ENCODE measurements at places on chromosomes 2 and 18.

- no peak for DNase-seq
Measured at GRCh38 chr18:42192251-42193248, 237.5 kb downstream of the PIK3C3 start.

DNA sequence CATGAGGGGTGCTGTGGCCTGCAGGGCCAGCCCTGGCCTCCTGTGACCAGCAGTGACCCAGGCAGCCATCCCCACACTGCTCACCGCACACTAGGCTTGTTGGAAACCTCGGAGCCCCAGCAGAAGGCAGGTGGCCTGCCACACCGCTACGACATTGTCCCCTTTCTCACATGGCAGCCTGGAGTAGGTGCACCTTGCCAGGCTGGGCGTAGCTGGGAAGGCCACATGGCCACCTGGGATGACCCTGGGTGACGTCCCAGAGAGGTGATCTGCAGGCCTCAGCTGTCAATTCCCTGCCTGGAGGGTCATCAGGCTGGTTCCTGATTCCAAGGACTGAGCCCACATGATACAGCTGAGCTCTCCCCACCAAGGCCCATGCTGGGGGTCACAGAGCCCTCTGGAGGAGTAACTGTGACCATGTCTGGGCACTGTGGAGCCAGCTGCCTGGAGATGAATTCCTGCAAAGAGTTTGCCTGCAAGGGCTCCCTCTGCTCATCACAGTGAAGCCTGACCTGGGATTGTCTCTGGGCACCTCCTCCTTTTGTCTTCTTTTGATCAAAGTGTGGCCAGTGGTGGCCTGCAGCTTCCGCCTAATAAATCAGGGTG, 119.6 kb upstream of the OTOS start:
- DNase-seq, result no peak

GRCh38 chr2:207015901-207016300, 76.6 kb downstream of the CPO start:
- no peak for DNase-seq

GRCh38 chr2:219169930-219170654, at the start of gene SLC23A3:
Gene SLC23A3 (minus strand): TSS chr2:219170029. CDS start chr2:219169984, 45 bp downstream.
- no peak for DNase-seq

DNA sequence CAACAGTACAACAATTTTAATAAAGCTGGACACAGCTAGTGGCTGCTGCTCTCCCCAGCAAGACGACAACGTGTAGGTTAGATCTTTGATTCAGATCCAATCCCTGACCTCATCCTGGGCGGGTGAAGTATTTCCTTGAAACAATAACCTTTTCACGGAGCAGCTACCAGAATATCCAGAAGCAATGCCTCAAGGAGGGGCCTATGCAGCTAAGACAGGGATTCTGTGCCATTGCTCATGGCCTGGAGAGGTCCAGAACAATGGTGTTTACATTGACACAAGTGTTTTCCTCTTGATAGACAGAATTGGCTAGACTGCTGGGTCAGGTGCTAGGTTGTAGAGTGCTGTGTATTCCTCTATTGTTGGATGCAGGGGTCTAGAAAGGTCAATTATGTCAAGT, 520.1 kb downstream of the BCL11A start:
- no peak for DNase-seq

GRCh38 chr18:3037423-3037915, 24.5 kb upstream of the LPIN2 start:
- no peak for DNase-seq

DNA sequence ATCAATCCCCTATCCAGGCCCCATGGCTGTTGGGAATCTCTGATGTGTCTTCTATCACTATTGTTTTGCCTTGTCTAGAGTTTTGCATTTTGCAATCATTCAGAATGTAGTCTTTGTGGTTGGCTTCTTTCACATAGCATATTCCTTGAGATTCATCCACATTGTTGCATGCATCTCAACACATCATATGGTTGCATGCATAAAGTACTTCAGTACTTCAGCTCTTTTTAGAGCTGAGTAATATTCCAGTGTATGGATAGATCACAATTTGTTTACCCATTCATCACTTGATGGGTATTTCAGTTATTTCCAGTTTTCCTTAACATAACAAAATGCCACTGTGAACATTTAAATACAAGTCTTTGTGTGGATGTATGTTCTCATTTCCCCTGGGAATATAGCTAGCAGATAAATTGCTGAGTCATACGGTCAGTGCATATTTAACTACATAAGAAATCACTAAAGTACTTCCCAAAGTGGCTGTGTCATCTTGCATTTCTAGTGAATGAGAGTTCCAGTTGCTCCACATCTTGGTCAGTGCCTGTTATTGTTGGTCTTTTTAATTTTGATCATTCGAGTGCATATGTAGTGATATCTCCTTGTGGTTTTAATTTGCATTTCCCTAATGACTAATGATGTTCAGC, 138.8 kb downstream of the BCL11A start:
- no peak for DNase-seq

DNA sequence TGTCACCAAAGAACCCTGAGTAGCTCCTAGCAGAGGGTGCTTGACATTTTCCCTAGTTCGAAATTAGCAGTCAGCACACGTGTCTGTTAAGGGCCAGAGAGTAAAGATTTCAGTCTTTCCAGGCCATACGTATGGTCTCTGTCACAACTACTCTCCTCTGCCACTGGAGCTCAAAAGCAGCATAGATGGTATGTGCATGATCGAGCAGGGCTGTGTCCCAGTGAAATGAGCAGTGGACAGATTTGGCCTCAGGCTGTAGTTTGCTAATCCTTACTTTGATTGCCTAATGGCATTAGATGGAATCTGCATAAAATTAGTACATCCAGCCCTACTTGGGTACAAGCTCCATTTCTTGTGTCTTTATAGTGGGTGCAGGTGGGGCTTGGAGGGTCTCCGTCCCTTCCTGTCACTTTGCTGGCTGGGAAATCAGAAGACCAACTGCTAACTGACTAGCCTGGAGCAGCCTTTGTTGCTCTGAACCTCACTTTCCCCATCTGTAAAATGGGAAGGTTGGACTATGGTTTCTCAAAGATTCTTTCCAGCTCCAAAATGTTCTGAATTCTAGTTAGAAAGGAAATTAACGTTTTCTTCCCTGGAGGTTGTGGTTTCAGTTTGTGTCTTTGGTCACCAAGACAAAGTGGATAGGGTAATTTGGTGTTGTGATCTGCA, 108.5 kb downstream of the GLI2 start:
- no peak for DNase-seq

GRCh38 chr2:158034198-158034866, 67.3 kb upstream of the UPP2 start:
- DNase-seq, result no peak

DNA sequence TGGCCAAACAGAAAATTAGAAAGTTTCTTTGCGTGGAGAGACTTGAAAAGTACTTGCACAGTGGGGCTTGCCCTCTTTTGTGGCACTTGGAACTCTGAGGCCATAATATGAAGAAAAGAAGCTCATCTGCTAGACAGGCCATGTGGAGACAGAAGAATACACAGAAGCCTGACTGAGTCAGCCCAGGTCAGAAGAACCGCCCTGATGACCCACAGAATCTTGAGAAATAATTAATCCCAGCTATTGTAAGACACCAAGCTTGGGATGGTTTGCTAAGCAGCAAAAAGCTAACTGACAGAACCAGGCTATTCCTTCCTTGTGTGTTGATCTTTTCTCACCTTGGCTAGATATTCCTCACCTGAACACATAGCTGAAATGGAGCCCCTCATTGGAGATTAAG, 33.7 kb downstream of the G6PC2 start:
- no peak for DNase-seq

DNA sequence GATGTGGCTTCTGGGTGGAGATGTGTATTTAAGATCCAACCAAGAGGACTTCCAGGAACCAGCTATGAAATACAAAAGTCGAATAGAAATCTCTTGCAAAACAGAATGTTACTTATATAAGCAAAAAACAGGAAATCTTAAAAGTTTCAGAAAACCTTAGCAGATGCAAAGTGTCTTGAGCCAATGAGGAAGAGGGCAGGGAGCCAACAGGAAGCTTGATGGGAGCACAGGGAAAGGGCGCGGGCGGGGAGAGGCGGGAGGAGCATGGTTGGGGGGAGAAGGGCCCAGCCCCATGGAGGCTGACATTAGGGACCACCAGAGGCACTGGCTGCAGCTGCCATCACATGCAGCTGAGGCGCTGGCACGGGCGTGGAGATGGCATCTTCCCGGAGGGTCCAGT, 203.3 kb downstream of the SNTG2 start:
- DNase-seq, result no peak

GRCh38 chr2:132951008-132951714, 281.2 kb upstream of the LYPD1 start:
- DNase-seq, result no peak

- no peak for DNase-seq
Measured at GRCh38 chr2:126788652-126789051, 110.0 kb upstream of the TEX51 start.

- no peak for DNase-seq
Measured at GRCh38 chr2:167814881-167815718, 432.3 kb downstream of the STK39 start.

GRCh38 chr2:119062652-119063051, 95.9 kb downstream of the C1QL2 start:
- no peak for DNase-seq

- no peak for DNase-seq
Measured at GRCh38 chr2:62200291-62200841, 4.5 kb downstream of the B3GNT2 start.

DNA sequence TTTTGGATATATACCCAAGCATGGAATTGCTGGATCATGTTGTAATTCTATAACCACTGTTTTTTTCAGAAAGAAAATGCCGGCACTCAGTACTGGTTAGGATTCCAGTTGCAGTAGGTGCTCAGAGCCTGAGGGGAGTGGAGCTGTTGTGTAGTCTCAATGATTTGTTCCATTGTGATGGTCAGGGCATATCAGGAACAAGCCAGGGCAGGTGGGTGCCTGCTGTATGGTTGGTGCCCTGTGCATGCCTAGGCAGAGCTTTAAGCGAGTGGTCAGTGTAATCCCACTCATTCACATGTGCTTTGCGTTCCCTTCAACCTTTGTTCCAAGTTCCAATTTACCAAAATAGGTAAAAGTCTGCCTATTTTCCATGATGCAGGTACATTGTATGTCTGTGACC, 100.9 kb downstream of the FHOD3 start:
- no peak for DNase-seq

- no peak for DNase-seq
Measured at GRCh38 chr2:220833446-220833845, 738.7 kb downstream of the EPHA4 start.

- DNase-seq, result no peak
Measured at GRCh38 chr2:168529054-168529833, 73.2 kb downstream of the CERS6 start.

GRCh38 chr2:223587301-223587700, 14.9 kb downstream of the SCG2 start:
- DNase-seq, result no peak

GRCh38 chr2:23554054-23554697, 169.2 kb downstream of the KLHL29 start:
- DNase-seq, result no peak

DNA sequence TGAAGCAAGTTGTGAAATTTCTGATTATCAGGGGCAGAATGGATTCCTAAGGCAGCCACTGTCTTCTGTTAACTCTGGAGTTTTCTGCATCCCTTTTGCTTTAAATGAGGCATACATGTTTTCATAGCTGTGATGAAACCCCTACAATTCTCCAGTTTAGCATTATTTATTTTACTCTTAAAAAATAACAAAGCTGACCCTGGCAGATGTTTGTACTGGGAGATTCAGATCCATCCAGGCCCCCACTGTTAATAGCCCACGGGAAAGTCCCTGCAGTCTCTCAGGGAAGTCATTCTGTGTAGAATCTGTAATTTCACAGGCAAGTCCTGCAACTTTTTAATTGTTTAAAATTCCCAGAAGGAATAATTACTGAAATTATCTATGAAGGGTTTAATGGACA, 353 bp upstream of the SULT1C4 start:
- no peak for DNase-seq

GRCh38 chr2:45195916-45196315, 186.7 kb upstream of the SIX2 start:
- no peak for DNase-seq

GRCh38 chr2:86453836-86454235, 12.7 kb downstream of the KDM3A start:
- DNase-seq, result no peak

DNA sequence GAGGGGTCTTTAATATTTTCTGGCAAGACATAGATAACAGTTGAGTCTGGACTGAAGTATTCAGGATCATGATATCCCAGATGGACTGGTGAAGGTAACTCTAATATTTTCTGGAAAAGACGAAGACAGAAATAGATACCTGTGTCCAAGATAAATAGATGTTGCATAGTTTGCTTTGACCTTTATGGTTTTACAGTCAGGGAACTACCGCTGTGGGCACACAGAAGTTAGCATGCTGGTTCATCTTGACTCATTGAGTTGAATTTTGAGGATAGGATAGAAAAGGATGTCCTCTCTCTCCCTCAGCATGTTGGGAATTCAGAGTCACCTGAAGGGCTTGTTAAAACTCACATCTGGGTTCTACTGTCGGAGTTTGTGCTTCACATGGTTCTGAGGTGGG, 20.8 kb downstream of the KCNE4 start:
- no peak for DNase-seq

DNA sequence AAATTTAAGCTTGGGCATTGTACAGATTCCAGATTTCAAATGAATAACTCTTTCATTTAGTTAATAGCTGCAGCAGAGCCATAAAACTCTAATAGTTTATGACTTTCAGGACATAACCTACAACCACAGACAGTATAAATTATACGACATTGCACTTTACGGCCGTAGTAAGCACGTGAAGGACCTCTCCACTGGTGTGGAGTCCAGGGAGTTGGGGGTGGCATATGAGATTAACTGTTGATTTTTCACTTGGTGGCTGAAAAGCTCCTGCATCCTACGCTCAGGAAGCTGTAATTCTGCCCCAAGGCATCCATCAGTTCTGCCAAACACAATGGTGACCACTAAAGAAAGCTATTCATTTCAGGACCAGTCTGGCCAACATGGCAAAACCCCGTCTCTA, 376.2 kb downstream of the SOX11 start:
- no peak for DNase-seq

DNA sequence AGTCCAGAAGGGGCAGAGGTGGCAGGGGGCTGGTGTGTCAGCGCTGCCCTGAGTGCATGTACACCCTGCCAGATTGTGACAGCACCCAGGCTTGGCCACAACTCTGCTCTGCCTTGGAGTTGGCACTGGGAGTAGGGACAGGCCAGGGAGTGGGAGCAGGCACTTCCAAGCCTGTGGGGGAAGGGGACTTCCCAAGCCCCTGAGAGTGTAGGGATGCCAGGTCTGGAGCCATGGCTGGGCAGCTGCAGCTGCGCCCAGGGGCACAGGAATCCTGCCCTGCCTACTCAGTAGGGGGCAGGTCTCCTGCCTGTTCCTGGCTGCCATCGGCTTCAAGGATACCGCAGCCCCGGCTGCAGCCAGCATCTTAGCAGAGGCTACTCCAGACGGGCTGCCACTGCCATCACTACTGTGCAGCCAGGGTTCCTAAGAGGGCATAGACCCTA, 109.4 kb downstream of the CALCRL start:
- DNase-seq, result no peak

DNA sequence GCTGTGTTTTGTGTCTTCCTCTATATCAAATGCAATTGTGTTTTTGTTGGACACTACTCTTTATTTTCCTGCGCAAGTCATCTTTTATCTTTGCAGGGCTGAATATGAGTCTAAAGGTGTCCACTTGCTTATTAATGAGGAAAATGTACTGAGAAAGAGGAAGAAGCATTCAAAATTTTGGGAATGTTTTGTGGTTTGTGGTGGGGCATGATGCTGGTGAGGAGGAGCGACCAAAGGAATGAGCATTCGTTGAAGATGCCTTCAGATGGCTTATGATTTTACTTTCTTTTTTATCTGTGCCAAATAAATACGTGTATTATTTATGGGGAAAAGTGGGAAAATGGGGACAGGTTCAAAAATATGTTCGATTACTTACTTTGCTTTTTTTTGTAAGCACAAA, 63.9 kb upstream of the SMIM21 start:
- no peak for DNase-seq

- DNase-seq, result no peak
Measured at GRCh38 chr18:43271593-43272432, 5.5 kb downstream of the SYT4 start.
